Mesendoderm (in vitro differentiated cells): ENCODE measurements at places on chromosomes 7 and 10.
A peak's percentile ranks its signal among the peaks of the same experiment; 100 is the strongest.

GRCh38 chr10:93852476-93853095 is 41.2 kb upstream of the SLC35G1 start:
- DNase-seq: no peak

DNA sequence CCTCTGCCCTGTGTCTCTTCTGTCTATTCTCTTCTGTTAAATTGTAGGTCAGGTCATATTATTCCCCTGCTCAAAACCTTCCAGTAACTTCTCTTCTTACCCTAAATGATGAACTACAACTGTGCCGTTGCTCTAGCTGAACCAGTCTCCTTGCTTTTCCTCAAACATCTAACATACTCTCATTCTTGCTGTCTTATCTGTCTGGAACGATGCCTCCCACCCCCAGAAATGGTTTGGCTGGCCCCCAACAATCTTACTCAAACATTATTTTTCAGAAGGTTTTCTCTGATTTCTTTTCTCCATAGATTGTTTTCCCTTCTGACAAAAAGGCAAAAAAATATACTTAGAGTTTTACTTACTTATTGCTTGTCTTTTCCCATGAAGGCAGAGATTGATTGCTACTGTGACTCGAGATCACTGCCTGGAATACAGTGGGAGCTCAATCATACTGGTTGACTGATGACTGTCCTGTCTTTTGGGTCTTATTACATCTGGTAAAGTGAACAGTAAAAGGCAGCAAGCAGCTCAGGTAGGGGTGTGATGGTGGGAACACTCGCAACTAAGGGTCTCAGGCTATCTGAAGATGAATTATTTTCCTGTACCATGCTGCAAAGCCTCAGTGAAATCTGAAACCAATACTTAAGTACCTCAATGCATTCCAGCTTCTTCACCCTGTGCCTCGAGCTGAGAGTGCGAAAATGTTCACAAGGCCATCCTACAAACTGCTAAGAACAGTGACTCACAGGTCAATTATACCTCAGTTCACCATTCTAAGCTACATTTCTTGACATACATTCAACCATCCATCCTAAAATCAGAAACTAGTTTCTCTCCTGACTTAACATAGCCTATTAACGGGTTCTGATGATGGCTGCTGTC is 67.6 kb downstream of the DNMBP start:
- DNase-seq: peak; percentile 40

DNA sequence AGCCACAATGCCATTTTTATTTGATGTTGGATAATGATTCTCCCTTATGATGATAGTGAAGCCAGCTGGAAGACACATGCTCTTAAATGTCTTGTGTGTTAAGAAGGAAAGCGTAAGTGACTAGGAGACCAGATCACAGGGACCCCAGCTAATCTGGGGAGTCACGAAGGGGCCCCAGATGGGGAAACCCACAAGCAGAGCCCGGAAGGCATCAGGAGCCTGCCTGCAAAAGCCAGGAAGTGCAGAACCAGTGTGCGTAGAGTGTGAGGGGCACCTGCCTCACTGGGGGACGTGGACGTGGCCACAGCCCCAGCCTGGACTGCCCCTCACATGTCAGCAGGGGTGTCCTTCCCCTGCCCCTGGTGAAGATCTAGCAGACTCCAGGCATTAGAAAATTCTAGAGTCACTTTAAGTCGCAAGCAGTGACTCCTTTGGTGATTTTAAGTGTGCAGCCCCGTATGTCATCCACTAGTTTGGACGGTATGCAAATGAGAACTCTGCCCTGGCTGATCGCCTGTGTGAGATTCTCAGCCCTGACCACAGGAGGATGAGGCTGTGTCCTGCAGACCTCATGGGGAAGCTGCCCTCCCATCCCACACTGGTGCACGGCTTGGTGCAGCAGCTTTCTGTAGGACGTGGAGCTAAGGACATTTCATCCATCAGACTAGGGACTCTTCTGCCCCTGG is 243.0 kb downstream of the WDR37 start:
- DNase-seq: no peak

- no peak for DNase-seq
Measured at GRCh38 chr10:104478380-104478779, 124.7 kb downstream of the CFAP58 start.

- no peak for DNase-seq
Measured at GRCh38 chr10:96415891-96416554, 57.2 kb upstream of the OPALIN start.

DNA sequence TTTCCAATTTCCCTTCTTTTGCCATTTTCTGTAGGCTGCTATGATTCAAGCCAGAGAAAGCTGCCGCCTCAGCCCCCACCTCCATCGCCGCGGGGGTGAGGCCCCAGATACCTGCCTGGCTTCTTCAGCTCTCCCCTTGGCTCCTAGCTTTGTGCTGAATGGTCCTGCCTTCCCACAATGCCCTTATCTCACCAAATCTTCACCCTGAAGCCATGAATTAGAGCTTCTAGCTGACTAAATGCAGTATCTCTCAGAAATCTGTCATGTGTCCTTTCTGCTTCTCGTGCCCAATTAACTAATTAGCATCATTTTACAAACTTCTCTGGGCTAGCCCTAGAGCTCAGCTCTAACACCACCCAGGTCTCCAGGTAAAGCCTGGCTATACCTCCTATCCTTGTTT is 32.2 kb upstream of the GPNMB start:
- DNase-seq: no peak
